ENCODE measurements at places on chromosomes 1 and 21.

DNA sequence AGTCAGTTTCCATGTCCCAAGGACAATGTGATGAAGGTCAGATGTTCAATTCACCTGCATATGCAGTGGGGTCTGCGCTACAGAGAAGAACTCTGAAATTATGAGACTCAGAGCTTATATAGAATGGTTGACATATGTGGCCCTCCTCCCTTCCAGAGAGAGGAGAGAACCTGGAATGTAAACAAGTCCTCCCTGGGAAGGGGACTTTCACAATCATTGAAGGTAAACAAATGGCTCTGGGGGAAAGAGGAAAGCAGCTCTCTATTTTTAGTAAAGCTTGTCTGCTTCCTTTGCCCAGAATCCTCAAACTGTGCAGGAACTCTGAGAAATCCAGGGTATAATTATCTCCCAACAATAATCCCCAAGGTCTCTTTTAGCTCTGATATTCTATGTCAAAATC is 9.8 kb downstream of the OVGP1 start:
- no peak for DNase-seq

DNA sequence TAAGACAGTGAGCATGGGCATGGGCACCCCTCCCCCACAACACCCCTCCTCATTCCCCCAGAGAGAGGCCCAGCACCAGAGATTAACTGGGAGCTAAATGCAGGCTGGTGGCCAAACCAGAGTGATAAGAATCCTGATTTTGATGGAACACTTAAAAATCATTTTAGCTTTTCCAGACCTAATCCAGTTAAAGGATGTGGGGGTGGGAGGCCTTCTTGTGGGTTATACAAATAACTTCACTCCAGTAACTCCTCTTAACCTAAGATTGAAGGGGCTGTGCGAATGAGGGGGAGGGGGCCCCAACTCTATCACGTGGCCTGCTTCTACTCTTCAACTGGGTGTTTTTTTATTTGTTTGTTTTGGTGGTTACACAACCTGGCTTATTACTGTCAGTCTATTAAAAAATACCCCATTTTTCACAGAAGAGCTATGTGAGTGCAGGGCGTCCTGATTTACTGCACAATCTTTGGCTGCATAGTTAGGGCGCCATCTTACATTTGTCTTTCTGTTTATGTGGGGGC is 398.1 kb upstream of the LYPLAL1 start:
- no peak for DNase-seq

GRCh38 chr1:244603498-244603897 is 49.4 kb upstream of the DESI2 start:
- DNase-seq: no peak

GRCh38 chr1:240843798-240844197 is 231.8 kb upstream of the GREM2 start:
- no peak for DNase-seq

DNA sequence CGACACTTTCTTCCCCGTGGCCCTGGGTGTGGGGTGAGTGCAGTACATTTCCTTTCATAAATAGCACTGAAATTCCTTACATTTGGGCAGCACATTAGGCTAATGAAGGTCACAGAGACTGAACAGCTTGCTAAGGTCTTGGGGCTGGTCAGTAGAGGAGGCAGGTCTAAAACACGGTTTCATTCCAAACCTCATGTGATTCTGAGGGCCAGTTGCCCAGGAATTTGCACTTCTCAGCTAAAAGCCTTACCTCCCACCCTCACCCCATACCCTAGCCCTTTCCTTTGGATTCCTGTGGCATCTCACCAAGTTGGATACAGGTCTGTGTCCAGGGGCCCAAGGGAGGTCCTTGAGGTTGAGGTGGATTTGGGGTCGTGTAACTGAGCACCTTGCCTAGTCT is 147.8 kb upstream of the CD34 start:
- DNase-seq: no peak

DNA sequence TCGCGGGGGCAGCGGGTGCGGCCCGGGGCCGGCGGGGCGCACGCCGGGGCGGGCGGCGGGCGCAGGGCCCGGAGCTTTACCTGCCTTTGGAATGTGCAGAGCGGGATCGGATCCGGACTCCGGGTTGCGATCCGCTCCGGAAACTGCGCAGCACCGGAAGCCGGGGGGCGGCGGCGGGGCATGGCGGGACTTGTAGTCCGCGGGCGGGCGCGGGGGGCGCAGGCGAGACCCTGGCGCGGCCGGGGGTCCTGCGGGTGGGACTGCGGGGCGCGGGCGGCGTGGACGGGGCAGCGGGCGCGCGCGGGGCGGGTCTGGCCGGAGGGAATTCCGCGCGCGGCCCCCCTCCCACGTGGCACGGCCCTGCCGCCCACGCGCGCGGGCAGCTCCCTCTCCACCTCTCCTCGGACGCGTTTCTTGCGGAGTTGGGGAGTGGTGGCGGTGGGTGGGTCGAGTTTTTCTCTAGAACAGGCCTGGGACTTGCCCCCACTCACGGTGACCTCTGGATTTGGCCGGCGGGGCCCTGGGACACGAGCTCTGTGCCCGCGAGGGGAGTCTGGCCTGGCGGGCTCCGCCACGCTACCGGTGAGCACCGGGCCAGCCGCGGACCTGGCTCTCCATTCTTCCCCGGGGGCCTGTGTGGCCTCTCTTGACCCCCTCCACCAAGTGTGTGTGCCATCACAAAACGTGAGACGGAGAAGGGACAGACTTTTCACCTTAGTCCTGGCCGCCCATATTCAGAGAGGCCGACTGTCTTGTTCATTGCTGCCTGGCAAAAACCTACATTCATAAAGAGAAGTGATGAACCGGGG is at the start of gene PRDM15:
Gene PRDM15 (minus strand): TSS at position 155 of the 809 bp plus-strand sequence. CDS start 18,981 bp downstream, outside the sequence.
- DNase-seq: peak; percentile 73

All from NCI-H187 (cell line).